ENCODE measurements at places on chromosomes 3 and 15.

DNA sequence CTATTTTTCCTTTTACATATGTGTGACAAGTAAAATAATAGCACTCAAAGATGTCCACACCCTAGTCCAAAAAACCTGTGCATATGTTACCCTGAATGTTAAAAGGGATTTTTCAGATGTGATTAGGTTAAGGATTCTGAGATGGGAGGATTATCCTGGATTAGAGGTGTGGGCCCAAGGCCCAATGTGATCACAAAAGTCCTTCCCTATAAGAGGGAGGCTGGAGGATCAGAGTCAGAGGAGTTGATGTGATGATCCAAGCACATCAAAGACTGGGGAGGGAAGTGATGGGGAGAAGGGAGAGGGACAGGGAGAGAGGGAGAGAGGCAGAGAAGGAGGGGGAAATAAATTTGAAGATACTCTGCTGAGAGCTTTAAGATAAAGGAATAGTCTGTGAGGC is 512.6 kb downstream of the PLOD2 start:
- DNase-seq = no peak

- peak; percentile 22 for DNase-seq
Observed at GRCh38 chr3:185152410-185153170, at the start of gene C3orf70. Gene C3orf70, minus strand, starts transcription at chr3:185153060. Its CDS starts 237 bp downstream, at chr3:185152823.

GRCh38 chr3:169494982-169495381 is 168.5 kb downstream of the MECOM start:
- no peak for DNase-seq

DNA sequence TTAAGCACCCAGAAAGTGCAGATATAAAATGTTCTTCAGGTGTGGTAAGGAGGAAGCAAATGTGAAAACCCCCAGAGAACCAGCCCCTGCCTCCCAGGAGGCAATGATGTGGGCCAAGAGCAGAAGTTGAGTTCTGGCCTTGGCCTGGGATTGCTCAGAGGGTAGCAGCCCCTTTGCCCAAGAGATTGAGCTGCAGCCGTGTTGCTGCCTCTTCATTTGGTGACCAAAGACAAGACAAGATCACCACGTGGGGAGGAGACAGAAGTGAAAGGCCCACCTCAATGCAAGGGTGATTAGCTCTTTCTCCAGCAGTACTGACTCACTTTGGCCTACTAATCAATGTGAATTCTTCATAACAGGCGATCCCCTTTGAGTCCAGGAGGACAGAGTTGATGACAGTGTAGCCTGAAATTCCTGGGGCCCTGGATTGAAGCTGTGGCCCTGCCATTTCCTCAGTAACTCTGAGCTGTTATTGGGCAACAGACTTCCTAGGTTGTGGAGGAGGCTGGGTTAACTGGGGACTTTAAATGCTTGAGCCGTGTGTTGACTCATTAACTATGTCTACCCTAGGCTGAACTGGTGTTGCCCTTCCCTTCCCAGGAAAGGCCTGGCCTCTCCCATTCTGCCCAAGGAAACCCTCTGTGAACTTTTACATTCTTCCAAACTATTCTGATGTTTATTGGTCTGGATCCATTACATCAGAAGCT is 86.5 kb downstream of the ST6GAL1 start:
- no peak for DNase-seq

GRCh38 chr3:194536871-194537637 is 50.3 kb upstream of the ATP13A3 start:
- DNase-seq = no peak

DNA sequence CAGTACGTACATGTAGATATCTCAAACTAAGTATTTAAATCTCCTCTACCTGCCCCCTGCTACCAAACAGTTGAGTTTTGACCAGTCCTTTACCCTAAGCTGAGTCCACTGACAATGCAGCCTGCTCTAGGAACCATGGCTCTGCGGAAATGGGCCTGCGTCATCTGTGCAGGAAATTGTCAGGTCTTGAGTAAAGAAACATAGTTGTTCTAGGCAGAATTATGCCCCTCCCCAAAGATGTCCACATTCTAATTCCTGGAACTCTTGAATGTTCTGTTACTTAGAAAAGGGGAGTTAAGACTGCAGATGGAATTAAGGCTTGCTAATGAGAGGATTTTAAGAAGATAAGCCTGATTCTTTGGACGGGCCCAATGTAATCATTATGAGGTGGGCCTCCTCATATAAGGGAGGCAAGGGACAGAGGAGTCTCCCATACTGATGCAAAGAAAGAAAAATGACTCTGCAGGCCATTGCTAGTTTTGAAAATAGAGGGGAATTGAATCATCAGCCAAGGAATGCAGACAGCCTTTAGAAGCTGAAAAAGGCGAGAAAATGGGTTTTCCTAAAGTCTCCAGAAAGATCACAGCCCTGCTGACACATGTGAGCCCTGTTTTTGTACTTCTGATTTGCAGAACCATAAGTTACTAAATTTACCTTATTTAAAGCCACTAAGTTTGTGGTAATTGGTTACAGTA is 5.5 kb upstream of the VGLL3 start:
- no peak for DNase-seq

Data from CMK (cell line).